ENCODE measurements at places on chromosomes 7 and 10.

- peak; percentile 8 for DNase-seq
These were observed 1.4 kb downstream of the BCCIP start for GRCh38 chr10:125824736-125825135.

- no peak for DNase-seq
These were observed 65.7 kb downstream of the MINDY3 start for GRCh38 chr10:15794569-15794968.

GRCh38 chr7:80942261-80943041 is 23.6 kb upstream of the SEMA3C start:
- DNase-seq: peak; percentile 97

GRCh38 chr10:131126321-131127137 is 185.0 kb downstream of the TCERG1L start:
- no peak for DNase-seq

DNA sequence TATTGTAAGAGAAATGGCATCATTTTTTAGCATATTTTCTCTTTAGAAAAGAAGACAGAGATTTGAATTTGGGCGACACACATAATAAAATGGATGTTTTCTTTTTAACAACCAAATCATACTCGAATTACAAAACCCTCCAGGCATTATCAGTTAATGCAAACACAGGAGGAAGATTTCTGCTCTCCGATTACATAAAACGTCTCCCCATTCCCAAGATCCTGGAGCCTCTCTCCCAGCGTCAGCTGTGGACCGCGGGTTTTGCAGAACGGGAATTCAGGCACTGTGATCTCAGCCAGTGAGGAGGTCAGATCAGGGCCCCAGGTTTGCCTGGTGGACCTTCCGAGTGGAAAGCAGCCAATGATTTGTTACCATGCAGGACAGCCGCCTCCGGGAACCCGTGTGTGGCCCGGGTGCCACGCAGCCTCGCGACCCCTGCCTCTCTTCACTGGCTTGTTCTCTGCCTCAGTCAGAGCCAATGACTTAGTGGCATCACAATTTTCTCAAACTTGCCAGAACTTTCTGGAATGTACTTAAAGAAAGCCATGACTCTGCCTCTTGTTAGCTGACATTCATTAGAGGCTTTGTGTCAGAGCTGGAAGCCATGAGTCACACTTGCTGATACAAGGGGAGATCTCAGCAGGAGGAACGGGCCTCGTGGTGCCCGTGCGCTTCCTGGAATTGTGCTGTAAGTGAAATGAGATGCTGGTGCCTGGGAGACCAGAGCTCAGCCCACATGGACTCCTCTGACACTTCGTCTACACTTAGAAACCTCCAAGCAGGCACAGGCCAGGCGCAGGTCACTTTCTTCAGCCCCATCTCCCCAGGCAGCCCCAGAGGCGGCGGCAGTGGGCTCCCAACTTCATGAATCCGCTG is 246.1 kb downstream of the KLF6 start:
- DNase-seq: peak; percentile 97

- DNase-seq: peak; percentile 87
These were observed 336.8 kb upstream of the IGFBP3 start for GRCh38 chr7:46257761-46258448.

DNA sequence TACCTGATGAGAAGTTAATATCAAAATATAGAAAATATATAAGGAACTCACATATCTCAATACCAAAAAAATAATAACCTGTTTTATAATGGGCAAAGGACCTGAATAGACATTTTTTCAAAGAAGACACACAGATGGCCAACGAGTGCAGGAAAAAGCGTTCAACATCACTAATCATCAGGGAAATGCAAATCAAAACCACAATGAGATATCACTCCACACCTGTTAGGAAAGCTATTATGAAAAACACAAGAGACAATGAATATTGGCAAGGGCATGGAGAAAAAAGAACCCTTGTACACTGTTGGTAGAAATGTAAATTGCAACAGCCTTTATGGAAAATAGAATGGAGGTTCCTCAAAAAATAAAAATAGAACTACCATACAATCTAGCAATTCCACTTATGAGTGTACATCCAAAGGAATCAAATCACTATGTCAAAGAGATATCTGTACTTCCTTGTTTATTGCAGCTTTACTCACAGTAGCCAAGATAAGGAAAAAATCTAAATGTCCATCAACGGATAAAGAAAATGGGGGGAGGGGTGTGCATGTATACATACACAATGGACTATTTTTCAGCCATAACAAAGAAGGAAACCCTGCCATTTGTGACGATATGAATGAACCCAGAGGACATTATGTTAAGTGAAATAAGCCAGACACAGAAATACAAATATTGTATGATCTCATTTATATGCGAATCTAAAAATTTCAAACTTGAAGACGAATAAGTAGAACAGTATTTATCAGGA is 3.6 kb upstream of the ALOX5 start:
- DNase-seq: no peak

DNA sequence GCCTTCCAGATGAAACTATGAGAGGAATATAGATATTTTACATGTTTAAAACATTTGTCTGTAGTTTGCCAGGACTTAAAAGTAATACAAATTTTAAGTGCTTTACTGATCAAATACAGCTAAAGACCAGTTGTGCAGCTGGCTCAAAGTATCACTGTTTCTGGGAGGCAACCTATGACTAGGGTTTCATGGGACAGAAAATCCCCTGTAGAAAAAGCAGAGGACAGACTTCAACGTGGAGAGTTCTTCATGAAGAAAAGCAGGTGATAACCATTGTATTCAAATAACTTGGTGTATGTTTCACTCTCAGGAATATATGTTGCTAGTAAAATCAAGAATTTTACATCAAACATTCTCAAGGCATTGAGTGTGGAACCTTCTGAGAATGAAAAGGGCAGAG is 40.9 kb downstream of the PTER start:
- no peak for DNase-seq

DNA sequence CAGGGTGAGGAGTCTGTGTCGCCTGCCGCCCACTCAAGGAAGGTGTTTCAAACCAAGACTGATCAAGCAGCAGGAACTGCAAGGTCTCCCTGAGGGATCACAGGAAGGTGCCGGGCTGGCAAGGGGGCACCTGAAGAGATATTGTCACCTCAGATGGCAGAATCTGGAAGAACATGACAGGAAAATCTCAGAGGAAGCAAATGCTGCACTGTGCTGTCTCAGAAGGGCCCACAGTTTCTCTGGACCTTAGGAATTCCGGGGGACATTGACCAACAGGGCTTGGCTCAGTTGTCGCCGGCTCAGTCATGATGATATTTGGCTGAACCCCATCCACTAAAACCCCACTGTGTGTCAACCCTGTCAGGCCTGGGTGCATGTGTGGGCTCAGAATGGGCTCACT is 31.9 kb upstream of the GPR26 start:
- no peak for DNase-seq

- peak; percentile 40 for DNase-seq
These were observed 19.9 kb upstream of the FMC1 start for GRCh38 chr7:139321071-139321745.

DNA sequence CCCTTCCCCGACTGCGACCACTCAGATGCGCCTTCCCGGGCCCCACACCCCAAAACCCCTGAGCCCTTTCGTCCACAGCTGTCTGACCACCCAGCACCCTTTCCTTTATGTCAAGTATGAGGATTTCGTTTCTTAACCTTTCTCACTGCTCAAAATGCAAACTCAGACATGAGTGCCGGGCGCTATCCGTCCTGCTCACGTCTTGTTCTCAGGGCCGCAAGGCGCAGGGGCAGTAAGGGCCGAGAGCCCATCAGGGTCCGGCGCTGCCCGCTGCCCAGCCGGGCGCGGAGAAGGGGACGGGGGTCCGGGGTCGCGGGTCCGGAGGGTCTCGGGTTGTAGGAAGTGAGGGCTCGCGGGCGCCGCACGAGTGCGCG is 670 bp upstream of the RBM33 start:
- peak; percentile 24 for DNase-seq

DNA sequence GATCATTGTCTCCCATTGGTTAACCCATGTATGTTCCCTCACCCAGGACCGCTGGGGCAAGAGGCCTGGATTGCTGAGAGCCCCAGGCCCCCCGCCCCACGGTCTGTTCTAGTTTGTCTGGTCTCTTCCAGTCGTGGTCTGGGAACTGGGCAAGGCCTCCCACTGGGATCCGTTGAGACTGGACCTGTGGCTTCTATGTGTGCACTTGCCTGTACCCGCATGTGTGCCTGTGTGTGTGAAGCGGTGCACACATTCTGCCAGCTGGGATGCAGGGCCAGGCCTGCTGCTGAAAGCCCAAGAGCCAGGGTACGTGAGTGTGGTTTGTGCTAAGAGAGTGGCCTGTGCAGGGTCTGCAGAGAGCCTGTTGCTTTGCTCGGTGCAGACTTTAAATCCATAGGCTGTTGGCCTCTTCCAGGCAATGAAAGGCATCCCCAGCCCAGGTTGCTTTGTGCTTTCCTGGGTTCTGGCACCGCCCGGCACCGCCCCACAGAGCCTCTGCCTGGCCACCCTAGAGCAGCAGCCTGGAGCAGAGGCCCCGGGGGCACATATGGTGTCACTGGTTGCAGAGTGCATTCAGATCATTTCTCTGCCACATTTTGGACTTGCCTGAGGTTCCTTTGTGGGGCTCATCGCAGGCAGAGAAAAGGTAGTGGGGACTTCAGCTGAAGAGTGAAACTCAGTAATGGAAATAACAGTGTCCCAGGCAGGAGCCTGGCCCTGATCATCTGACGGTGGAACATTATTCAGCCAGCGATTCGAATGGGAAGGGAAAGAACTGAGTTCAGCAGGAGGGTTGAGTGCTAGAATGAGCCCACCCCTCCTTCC is 215.5 kb downstream of the GLRX3 start:
- DNase-seq: no peak

GRCh38 chr7:36860681-36861080 is 136.4 kb upstream of the AOAH start:
- no peak for DNase-seq

GRCh38 chr10:119209035-119209735 is 1.8 kb downstream of the GRK5 start:
- peak; percentile 79 for DNase-seq

DNA sequence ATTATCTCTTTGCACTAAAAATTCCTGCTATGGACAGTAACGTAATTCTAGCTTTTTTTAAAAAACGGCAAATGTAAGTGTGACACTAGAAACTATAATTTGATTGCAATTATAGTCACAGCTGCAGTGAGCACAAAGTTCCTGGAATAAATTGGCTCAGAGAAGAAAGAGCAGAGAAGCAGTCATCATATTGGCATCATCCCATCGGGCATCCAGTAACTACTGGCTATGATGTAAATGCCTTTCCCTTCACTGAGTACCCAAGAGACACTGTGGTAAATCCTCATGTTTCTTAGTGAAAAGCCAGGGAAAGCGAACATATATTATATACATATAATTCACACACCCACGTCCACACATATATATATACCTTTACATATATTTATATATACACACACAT is 43.6 kb downstream of the PIP4K2A start:
- DNase-seq: peak; percentile 52

GRCh38 chr10:113557424-113557862 is 4.6 kb downstream of the HABP2 start:
- DNase-seq: peak; percentile 18

DNA sequence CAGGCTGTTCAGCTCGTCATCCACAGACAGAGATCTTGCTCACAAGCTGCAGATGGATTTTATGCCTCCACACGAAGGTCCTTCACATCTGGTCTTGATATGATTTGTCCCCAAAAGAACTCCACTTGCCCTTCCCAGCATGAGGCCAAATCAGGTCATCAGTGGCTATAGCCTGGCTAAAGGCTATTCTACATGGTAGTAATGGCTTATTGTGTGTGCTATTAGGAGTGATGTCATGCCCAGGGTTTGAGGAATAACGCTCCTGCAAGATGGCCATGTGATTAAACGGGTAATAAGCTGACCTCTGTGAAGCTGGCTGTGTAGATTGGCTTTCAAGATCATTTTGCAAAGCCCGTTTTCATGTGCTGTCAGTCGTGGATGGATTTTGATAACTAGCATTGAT is 313.8 kb downstream of the FRMD4A start:
- no peak for DNase-seq

DNA sequence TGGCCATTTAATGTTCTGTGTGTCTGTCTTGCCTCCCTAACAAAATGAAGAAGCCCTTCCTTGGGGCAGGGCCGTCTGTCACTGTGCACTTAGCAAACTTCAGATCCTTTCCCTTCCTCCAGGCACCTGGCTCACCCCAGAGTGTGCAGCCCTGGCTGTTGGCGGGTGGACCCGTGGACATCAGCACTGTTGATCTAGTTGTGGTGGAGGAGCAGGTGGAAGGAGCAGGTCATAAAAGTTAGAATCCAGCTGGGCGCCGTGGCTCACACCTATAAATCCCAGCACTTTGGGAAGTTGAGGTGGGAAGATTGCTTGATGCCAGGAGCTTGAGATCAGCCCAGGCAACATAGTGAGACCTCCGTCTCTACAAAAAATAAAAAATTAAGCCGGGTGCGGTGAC is 12.7 kb downstream of the RAB19 start:
- no peak for DNase-seq

DNA sequence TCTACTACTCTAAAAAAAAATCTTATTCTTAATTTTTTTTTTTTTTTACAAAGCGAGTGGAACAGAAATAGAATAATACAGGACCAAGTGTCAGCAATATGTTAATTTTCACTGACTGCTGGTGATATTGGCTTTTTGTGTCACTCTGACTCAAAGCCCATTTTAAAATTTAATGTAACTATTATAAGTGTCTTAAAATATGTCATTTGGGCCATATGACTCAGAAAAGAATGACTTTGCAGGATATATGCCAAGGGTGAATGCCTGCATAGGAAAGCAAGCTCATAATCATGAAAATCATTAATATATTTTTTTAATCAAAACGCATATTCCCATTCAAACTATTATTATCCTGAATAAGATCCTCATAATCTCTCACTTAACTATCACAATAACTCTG is 149.2 kb downstream of the GNAT3 start:
- DNase-seq: no peak

DNA sequence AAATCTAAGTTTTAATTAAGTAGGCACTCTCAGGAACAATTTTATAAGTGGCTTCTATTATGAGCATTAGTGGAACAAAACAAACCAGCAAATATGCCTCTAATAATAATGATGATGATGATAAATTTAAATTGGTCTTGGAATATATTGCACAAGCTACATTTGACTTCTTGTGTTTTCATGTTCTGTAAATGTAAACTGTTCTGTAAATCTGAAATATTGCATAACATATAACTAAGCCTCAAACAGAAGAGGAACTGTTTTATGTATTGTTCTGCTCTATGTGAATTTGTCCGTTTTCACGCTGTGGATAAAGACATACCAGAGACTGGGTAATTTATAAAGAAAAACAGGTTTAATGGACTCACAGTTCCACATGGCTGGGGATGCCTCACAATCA is 625.2 kb upstream of the CELF2 start:
- DNase-seq: no peak

GRCh38 chr7:36683695-36684357 is 40.5 kb downstream of the AOAH start:
- peak; percentile 43 for DNase-seq

Data from fibroblast of pulmonary artery (primary cell).